ENCODE measurements at places on chromosomes 16 and 17. TPM values are rescaled to one million over a fixed set of nuclear protein-coding genes. Genes with fewer than 3 reads are reported as not detected.

SEC14L5 gene
- 14.9 TPM for total RNA-seq

ABCC11 gene
- total RNA-seq: not detected

KRT25 gene
- total RNA-seq: not detected

SPNS2 gene
- 10.4 TPM for total RNA-seq

SDK2 gene
- total RNA-seq: 2.4 TPM

KRTAP4-9 gene
- not detected for total RNA-seq

DNA sequence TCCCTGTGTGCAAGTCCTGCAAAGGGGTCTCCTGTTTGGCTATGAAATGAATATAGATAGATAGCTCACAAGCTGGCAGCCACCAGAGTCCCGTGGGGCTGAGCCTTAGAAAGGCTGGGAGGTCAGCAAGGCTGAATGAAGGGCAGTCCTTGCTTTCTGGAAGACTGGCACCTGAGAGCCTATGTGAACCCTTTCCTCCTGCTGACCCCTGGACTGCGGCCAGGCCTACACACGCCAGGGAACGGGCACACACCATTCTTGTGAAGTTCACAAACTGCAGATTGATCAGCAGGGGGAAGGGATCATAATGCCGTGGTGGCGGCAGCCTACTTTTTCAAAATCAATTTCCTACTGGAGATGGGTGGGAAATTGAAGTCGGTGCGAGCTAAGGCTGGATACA lies 985 bp upstream of the C17orf107 start:
- no peaks in the 10 kb centered on the region for H3K4me1 ChIP-seq
- H3K36me3 ChIP-seq: peaks cover 40% of the 10 kb centered on the region
- no peak overlapping the region for H3K27ac ChIP-seq
- H3K4me3 ChIP-seq: peak overlapping the region; percentile 63

DNA sequence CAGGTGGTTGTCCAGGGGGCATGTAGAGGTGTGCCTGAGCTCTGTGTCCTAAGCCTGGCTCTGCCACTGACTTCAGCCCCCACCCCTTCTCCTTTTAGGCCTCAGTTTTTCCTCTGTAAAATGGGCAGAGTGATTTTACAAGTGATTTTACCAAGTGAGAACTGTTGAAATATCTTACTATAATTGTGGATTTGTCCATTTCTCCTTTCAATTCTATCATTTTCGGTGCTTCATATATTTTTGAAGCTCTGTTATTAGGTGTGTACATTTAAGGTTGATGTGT lies 21.7 kb upstream of the HOXB9 start:
- H3K27ac ChIP-seq: no peak overlapping the region
- H3K27me3 ChIP-seq: peaks cover 66% of the 10 kb centered on the region
- H3K4me1 ChIP-seq: no peaks in the 10 kb centered on the region
- no peak for DNase-seq
- no peaks in the 10 kb centered on the region for H3K36me3 ChIP-seq
- no peak overlapping the region for H3K4me3 ChIP-seq

DNA sequence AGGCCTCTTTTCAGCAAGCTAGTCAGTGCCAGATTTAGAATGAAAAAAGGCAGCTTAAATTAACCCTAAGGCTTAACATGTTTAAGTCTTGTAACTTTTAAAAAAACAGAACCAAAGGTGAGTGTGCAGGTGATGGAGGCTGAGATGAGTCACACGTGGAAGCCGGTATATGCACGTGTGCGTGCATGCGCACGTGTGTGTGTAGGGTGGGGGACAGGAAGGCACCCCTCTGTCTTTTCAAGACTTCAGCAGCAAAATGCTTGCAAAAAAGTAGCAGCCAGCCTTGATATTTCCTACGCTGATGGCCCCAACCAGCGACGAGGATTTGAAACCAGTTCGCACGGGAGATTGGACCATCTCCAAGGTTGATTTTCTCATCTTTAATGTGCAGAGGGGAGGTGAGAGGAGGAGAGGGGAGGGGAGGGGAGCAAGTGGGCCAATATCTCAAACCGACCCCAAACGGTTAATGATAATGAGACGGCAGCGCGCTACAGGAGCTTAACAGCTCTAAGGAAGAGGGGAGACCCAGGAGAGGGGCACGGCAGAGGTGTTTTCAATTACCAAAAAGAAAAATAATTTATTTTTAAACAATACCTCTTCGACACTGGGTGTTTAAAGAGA lies 154.7 kb downstream of the ZNF423 start:
- H3K4me1 ChIP-seq: peaks cover 36% of the 10 kb centered on the region
- H3K4me3 ChIP-seq: no peak overlapping the region
- no peaks in the 10 kb centered on the region for H3K36me3 ChIP-seq
- H3K27me3 ChIP-seq: no peaks in the 10 kb centered on the region

- H3K4me1 ChIP-seq: peaks cover 4% of the 10 kb centered on the region
- no peaks in the 10 kb centered on the region for H3K27me3 ChIP-seq
- no peak overlapping the region for H3K4me3 ChIP-seq
- no peak for DNase-seq
- no peaks in the 10 kb centered on the region for H3K36me3 ChIP-seq
- H3K27ac ChIP-seq: no peak overlapping the region
Observed at GRCh38 chr16:65069766-65070165, 52.1 kb downstream of the CDH11 start.

DNA sequence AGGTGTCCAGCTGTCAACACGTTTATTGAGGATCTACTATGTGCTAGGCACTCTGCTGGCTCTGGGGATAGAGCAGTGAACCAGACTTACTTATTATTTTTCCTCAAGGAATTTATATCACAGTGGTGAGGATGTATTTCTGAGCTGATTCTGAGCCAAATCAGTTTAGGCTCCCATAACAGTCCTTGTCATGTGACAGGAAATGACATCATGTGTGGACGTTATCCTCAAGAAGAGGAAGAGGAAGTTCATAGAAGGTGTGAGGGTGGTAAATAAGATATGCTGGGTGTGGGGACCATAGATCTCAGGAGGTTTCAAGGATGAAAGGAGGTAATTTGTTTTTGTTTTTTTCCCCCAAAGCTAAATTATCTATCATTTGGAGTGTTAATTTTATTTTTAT lies 873.5 kb upstream of the EEF2KMT start:
- no peak overlapping the region for H3K27ac ChIP-seq
- no peaks in the 10 kb centered on the region for H3K27me3 ChIP-seq
- no peak for DNase-seq
- H3K4me1 ChIP-seq: no peaks in the 10 kb centered on the region
- no peaks in the 10 kb centered on the region for H3K36me3 ChIP-seq

- peaks cover 68% of the 10 kb centered on the region for H3K36me3 ChIP-seq
- no peak overlapping the region for H3K4me3 ChIP-seq
- no peak for DNase-seq
Observed at GRCh38 chr17:39549747-39550573, 57.8 kb downstream of the NEUROD2 start.

DNA sequence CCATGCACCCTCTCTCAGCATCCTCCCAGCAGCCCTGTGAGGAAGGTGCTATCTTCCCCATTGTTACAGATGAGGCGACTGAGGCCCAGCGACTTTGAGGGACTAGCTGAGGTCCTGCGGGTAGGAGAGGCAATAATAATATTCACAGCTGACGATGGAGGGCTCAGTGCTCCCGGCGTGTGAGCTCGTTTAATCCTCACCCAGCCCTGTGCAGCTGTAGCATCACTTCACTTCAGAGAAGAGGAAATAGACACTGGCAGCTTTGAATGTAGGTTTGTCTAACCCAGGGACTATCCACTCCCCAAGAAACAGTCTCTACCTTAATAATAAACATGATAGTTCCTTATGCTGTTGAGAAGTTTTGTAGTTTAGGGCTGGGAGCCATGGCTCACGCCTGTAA lies 21.6 kb downstream of the LASP1 start:
- no peak for DNase-seq
- H3K27ac ChIP-seq: no peak overlapping the region

DNA sequence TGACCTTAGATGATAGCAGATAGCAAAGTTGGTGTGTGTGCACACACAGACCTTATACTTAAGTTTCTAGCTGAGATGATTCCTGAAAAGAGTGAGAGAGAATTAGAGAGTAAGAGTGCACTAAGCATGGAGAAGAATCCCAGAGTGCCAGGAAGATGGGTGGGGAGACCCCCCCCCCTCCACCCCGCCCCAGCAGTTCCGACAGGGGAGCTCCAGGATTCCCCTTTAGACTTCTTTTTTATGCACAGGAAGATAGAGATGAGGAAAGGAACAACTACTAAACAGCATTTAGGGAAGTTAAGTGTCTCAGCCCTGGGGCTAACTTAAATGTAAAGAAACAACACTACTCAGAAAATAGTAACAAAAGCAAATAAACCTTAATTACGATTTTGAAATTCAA lies 878.0 kb upstream of the GOT2 start:
- H3K4me3 ChIP-seq: no peak overlapping the region
- no peaks in the 10 kb centered on the region for H3K36me3 ChIP-seq
- no peak overlapping the region for H3K27ac ChIP-seq
- no peaks in the 10 kb centered on the region for H3K27me3 ChIP-seq

DNA sequence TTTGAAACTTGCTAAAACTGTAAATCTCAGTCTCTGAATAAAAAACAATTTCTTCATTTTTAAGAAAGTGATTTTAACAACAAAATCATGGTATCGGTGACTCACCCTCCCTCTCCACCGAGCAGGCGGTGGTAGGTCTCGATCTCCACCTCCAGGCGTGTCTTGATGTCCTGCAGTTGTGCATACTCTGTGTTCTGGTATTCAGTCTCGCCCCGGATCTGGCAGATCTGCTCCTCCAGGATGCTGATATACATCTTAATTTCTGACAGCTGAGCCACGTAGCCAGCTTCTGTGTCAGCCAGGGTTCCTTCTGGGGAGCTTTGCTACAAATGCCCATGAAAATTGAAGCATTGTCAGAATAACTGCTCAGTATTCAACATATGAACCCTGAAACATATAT lies 15.4 kb upstream of the KRT24 start:
- no peak for DNase-seq
- no peaks in the 10 kb centered on the region for H3K36me3 ChIP-seq
- no peaks in the 10 kb centered on the region for H3K27me3 ChIP-seq
- no peak overlapping the region for H3K4me3 ChIP-seq
- H3K27ac ChIP-seq: no peak overlapping the region
- no peaks in the 10 kb centered on the region for H3K4me1 ChIP-seq

- H3K4me3 ChIP-seq: no peak overlapping the region
- no peak for DNase-seq
- H3K27ac ChIP-seq: no peak overlapping the region
- H3K36me3 ChIP-seq: no peaks in the 10 kb centered on the region
- no peaks in the 10 kb centered on the region for H3K27me3 ChIP-seq
- peaks cover 7% of the 10 kb centered on the region for H3K4me1 ChIP-seq
Observed at GRCh38 chr16:1163567-1164055, 10.7 kb downstream of the CACNA1H start.

- H3K4me1 ChIP-seq: peaks cover 7% of the 10 kb centered on the region
- no peaks in the 10 kb centered on the region for H3K36me3 ChIP-seq
- DNase-seq: peak; percentile 84
- no peaks in the 10 kb centered on the region for H3K27me3 ChIP-seq
Observed at GRCh38 chr17:41801374-41802271, 10.1 kb downstream of the P3H4 start.

GRCh38 chr16:85017151-85017550 lies 5.8 kb upstream of the ZDHHC7 start:
- H3K4me3 ChIP-seq: no peak overlapping the region
- H3K36me3 ChIP-seq: no peaks in the 10 kb centered on the region
- no peaks in the 10 kb centered on the region for H3K4me1 ChIP-seq
- no peak for DNase-seq
- no peak overlapping the region for H3K27ac ChIP-seq

GRCh38 chr16:16111639-16112038 lies 111.7 kb downstream of the ABCC6 start:
- H3K27ac ChIP-seq: no peak overlapping the region
- peaks cover 14% of the 10 kb centered on the region for H3K36me3 ChIP-seq
- no peak for DNase-seq
- H3K27me3 ChIP-seq: no peaks in the 10 kb centered on the region
- H3K4me1 ChIP-seq: no peaks in the 10 kb centered on the region
- H3K4me3 ChIP-seq: no peak overlapping the region

GRCh38 chr17:69828087-69828486 lies 246.9 kb upstream of the KCNJ16 start:
- H3K27ac ChIP-seq: no peak overlapping the region
- H3K4me1 ChIP-seq: peaks cover 19% of the 10 kb centered on the region
- DNase-seq: peak; percentile 75
- no peaks in the 10 kb centered on the region for H3K27me3 ChIP-seq
- no peaks in the 10 kb centered on the region for H3K36me3 ChIP-seq
- no peak overlapping the region for H3K4me3 ChIP-seq

- H3K27ac ChIP-seq: no peak overlapping the region
- no peak for DNase-seq
- H3K4me3 ChIP-seq: no peak overlapping the region
- peaks cover 12% of the 10 kb centered on the region for H3K27me3 ChIP-seq
- no peaks in the 10 kb centered on the region for H3K4me1 ChIP-seq
Observed at GRCh38 chr17:79406316-79406715, 204.5 kb downstream of the RBFOX3 start.

DNA sequence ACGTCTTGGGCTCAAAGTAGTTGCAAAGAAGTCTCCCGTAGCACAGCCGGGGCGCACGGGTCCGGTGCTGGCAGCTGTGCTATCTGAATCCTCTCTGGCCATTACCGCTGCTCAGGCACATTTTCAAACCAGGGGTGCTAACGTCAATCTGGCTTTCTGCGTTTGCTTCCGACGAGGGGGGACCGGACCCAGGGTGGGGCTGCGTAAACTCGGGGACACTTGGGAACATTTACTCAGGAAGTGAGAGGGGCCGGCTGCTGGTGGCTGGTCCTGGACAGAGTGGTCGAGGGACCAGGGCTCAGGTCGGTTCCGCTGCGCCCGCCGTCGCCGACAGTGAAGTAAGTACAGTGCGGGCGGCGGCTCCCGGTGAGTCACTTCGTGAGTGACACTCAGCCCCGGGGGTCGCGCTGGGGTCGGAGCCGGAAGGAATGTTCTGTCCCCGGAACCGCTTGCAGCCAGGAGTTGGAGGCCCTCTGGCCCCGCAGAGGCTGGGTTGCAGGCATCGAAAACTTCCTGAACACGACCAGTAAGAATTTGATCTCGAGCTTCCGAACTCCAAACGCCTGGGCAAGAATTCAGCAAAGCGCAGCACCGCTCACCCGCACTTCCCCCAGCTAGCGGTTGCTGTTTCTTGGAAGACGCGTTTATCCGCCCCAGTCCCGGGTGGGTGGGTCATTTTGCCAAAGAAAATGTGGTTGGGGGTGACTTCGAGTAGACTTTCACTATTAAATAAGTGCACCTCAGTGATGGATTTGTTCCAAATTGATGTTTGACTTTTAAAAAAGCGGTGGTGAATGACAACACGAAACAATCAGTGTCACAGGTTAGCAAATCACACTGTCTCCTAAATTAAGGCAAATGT lies 1.4 kb upstream of the HS3ST3B1 start:
- peaks cover 67% of the 10 kb centered on the region for H3K27me3 ChIP-seq
- peaks cover 63% of the 10 kb centered on the region for H3K4me1 ChIP-seq
- H3K27ac ChIP-seq: no peak overlapping the region
- H3K36me3 ChIP-seq: no peaks in the 10 kb centered on the region
- H3K4me3 ChIP-seq: peak overlapping the region; percentile 53

Measured in heart left ventricle (tissue), 16 donors.